ENCODE measurements at places on chromosomes 16 and 17.

DNA sequence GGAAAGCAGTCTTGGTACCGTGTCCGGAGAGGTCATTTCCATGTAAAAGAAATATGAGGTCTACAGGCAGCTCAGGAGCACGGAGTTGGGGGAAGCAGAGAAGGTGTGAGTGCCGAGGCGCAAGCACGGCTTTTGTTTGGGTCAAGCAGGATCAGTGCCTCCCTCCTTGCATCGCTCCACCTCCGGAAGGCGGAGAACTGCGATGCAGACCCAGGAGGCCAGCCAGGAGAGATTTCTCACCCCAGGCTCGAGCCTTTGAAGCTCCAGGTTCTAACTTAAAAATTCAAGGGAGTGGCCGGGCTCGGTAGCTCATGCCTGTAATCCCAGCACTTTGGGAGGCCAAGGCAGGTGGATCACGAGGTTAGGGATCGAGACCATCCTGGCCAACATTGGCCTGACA is 25.0 kb downstream of the NAA60 start:
- DNase-seq: no peak

- no peak for DNase-seq
These were observed 1.7 kb downstream of the MLYCD start for GRCh38 chr16:83900571-83900970.

GRCh38 chr16:63617990-63618763 is 1503.7 kb downstream of the CDH11 start:
- peak; percentile 20 for DNase-seq

- DNase-seq: peak; percentile 85
These were observed 11.1 kb downstream of the NLRC5 start for GRCh38 chr16:57000271-57001025.

- no peak for DNase-seq
These were observed 27.0 kb downstream of the POLR3E start for GRCh38 chr16:22323959-22324786.

- no peak for DNase-seq
These were observed 10.7 kb downstream of the GUCY2D start for GRCh38 chr17:8012996-8013640.

DNA sequence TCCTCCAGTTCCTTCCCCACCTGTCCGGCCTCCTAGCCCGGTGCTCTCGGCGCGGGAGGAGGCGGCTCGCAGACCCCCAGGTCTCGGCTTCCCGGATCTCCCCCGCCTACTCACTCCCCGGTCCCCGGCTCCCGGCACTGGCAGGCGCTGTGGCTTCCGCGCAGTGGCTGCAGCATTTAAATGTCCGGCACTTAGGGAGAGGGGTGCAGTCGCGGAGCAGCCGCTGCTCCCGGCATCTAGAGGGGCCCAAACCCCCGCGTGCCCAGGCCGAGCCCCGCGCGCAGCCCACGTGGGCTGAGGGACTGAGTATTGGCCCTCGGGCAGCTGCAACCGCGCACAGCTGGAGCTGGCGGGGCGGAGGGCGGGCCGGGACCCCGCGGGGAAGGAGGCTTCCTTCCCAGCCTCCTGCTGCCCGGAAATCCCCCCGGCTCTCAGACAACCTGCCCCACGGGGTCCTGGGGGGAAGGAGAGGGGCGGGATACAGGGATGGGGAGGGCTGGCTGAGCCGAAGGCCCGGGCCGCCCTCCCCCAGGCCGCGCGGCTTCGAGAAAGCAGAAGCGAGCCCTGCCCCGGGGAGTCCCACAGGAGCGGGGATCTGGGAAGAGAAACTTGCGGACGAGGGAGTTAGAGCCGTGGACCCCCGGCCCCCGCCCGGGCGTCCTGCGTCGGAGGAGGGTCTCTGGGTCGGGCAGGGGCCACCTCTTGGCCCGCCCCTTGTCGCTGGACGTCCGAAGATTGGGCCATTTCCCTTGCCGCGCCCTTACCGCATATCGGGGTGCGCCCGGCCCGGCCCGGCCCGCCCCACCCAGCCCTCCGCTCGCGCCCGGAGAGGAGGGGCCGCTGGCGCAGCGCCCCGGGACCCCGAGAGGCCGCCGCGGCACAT is at the start of gene MMP25:
MMP25 (plus strand) TSS at position 804 of the 883 bp plus-strand sequence. CDS start 357 bp downstream, outside the sequence.
- no peak for DNase-seq

GRCh38 chr16:11612665-11613025 is 25.9 kb upstream of the LITAF start:
- DNase-seq: peak; percentile 57

DNA sequence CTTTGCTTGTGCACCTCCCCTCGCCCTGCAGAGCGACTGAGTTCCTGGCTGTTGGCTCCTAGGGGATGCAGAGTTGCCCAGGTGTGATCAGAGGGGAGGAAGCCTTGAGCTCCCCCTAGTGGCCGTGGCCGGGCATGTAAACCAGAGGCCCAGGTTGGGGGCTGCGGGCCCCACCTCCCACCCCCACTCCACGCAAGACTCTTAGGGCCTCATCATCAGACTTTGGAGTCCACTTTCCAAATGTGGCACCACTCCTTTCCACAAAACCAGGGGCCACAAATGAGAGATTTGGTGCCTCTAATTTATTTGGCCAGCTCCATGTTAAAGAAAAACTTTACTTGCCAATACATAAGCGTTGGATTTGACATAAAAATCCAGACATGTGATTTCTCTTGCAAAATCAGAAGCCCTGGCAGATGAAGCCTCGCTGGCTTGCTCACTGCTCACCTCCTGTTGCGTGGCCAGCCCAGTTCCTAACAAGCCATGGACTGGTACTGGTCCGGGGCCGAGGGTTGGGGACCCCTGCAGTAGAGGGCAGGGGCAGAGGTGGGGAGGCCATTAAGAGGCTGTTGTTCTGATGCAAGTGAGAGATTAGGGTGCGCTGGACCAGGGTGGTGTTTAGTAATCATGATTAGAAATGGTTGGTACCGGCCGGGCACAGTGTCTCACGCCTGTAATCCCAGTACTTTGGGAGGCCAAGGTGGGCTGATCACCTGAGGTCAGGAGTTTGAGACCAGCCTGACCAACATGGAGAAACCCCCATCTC is 28.7 kb upstream of the GAS7 start:
- DNase-seq: no peak

DNA sequence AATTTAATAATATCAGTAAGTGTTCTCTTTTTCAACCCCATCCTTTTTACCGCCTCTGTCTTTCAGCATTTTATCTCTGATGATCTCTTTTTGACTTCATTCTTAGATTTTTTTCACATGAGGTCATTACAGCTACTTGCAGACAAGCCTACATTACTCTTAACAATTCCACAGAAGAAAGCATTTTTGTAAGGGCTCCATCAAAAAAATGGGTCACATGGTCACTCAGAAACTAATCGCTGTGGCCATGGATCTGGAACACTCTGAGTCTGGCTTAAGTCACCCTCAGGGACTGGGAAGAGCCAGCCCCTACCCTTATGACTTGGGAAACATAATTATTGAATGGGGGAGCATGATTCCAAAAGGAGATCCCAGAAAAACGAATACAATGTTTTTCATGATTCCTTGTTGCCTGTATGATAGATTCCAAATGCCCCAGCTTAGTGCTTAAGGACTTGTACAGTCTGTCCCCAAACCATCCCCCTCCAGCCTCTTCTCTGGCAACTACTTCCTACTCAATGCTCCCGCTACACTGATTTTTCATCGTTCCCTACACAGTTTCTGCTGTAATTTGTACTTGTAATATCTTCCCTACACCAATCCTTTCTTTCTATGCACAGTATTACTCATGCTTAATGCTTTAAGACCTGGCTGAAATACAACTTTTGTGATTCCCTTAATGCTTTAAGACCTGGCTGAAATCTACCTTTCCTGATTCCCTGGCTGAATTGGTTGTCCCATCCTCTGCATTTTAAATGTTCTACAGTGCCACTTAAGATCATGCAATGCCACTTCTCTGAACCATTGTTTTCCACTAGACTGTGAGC is 457.8 kb downstream of the HS3ST4 start:
- DNase-seq: no peak

- peak; percentile 94 for DNase-seq
These were observed 109.1 kb upstream of the CDC42EP4 start for GRCh38 chr17:73420897-73421296.

DNA sequence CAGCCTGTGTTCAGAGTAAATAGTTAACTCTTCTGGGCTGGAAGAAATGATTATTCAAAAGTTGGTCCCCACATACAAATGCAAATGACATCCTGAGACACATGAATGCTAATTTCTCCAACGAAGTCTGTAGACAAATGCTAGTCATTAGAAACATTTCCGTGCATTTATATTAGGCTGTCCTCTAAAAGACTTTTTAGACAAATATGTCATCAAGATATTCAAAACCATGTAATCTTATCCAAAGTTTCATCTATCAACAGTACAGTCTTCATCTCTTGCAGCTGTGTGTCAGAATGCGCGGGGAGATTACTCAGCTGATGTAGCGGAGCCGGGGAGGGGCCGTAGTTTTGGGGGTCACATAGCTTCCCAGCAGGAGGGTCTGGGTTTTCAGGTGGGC is 33.8 kb upstream of the MAF start:
- DNase-seq: no peak

Data from epithelial cell of esophagus (primary cell).